ENCODE measurements at places on chromosomes 7 and 10. TPM values are rescaled to one million over a fixed set of nuclear protein-coding genes. Genes with fewer than 3 reads are reported as not detected.

The PRSS2 gene
- 0.27 TPM for total RNA-seq

The GLI3 gene
- total RNA-seq, result 7.7 TPM

The CADPS2 gene
- total RNA-seq, result 74.7 TPM

The CPA5 gene
- total RNA-seq, result not detected

The UBTD1 gene
- total RNA-seq, result 38.1 TPM

The RSPH10B2 gene
- total RNA-seq, result not detected

The TRPV5 gene
- total RNA-seq, result not detected

The SMO gene
- total RNA-seq, result 3.1 TPM

The CYP2C19 gene
- not detected for total RNA-seq

The CEP55 gene
- 84.8 TPM for total RNA-seq

The ZNF273 gene
- total RNA-seq, result 4.4 TPM

The SFRP4 gene
- not detected for total RNA-seq

The TET1 gene
- total RNA-seq, result 0.40 TPM

The PAX4 gene
- not detected for total RNA-seq

The GPR15LG gene
- total RNA-seq, result not detected

The CFTR gene
- not detected for total RNA-seq

The HSPA12A gene
- total RNA-seq, result 0.27 TPM

The CALY gene
- not detected for total RNA-seq

The CALD1 gene
- 246 TPM for total RNA-seq

The NEUROD6 gene
- total RNA-seq, result not detected

The NFKB2 gene
- 20.3 TPM for total RNA-seq

The STEAP1 gene
- 62.9 TPM for total RNA-seq

The STRIP2 gene
- 12.6 TPM for total RNA-seq

The SCIN gene
- total RNA-seq, result 0.13 TPM

The AFAP1L2 gene
- total RNA-seq, result 1.7 TPM

The VIPR2 gene
- not detected for total RNA-seq

The ASB13 gene
- 6.6 TPM for total RNA-seq

The CLCN1 gene
- total RNA-seq, result not detected

The BHLHA15 gene
- 1.4 TPM for total RNA-seq

The LRIT2 gene
- total RNA-seq, result not detected

The OGDHL gene
- 0.27 TPM for total RNA-seq

The CPA2 gene
- not detected for total RNA-seq

The TRIM4 gene
- 28.4 TPM for total RNA-seq

The CALHM1 gene
- not detected for total RNA-seq

The POU6F2 gene
- not detected for total RNA-seq

The FGF8 gene
- total RNA-seq, result not detected

Data from thoracic aorta endothelial cell (primary cell).